ENCODE measurements at places on chromosomes 7 and 10.

- DNase-seq: no peak
Measured at GRCh38 chr10:71368176-71368575, 28.5 kb upstream of the CDH23 start.

- DNase-seq: no peak
Measured at GRCh38 chr7:116546916-116547315, 22.1 kb downstream of the CAV1 start.

DNA sequence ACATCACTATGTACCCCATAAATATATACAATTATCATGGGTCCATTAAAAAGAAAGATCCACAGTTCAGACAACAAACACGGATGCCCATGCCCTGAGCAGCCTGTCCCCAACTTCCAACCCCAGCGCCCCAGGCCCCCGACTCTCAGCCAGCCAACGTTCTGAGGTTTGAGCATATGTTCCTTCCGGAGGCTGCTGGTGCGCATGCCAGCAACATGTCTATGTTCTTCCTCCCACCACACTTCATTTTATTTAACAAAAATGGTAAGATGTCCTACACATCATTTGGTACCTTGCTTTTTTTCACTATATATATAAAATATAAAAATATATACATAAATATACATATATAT, 250.9 kb downstream of the MAD1L1 start:
- DNase-seq: no peak

GRCh38 chr7:73621168-73622063, 2.9 kb downstream of the MLXIPL start:
- DNase-seq: no peak

DNA sequence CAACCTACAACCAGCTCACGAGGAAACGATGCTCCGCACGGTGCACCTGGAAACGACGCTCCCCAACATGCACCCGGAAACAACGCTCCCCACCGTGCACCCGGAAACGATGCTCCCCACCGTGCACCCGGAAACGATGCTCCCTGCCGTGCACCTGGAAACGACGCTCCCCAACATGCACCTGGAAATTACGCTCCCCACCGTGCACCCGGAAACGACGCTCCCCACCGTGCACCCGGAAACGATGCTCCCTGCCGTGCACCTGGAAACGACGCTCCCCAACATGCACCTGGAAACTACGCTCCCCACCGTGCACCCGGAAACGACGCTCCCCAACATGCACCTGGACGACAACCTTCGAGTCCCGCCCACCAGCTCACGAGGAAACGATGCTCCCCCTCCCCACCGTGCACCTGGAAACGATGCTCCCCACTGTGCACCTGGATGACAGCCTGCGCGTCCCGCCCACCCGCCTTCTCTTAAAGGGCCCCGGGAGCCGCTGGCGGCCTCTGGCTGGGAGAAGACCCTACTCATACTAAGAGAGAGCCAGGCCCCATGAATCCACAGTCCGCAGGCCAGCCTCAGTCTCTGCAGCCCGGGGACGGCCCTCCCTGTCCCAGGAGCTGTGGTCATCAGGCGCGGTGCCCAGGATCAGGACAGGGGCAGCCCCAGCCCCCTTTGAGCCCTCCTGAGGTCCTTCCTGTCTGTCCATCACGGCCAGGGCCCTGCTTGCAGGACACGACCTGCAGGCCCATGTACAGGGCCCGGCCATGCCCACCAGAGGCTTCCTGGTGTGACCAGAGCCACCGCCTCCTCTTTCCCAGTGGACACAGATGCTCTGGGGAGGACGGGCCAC, 98.3 kb downstream of the PDGFA start:
- DNase-seq: no peak

GRCh38 chr10:31584876-31585275, 265.9 kb downstream of the ZEB1 start:
- DNase-seq: no peak

- no peak for DNase-seq
Measured at GRCh38 chr7:69365651-69366192, 232.6 kb upstream of the AUTS2 start.

GRCh38 chr7:128791121-128791971, at the start of gene CCDC136:
Gene CCDC136 (plus strand): TSS chr7:128791968. CDS start chr7:128792412, 444 bp downstream.
- peak; percentile 74 for DNase-seq

DNA sequence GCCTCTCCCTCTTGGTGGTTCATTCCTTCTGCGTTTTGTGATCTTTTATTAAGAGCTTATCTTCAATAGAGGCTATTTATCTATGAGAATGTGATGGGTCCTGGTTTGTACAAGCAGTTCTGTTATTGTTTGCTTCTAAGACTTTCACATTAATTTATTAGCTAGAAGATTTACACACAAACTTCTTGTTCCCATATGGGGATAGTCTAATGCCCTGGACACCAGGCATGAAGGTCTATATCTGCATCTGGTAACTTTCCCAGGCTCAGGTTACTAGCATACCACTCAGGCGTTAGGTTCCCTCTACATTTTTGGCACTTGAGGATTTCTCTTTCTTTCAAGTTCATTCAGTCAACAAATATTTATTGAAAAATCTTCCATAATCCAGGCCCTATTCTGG, 7.7 kb downstream of the XPNPEP1 start:
- DNase-seq: no peak

DNA sequence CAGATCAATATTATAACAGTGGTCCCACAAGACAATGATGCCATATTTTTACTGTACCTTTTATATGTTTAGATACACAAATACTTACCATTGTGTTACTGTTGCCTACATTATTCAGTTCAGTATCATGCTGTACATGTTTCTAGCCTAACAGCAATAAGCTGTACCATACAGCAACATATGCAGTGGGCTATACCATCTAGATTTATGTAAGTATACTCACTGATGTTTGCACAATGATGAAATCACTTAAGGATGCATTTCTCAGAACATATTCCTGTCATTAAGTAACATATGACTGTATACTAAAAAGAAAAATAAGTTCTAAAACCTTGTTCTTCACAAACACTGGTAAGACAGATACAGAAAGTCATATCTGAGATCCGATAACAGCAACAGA, 468.6 kb upstream of the SEMA3A start:
- DNase-seq: no peak

DNA sequence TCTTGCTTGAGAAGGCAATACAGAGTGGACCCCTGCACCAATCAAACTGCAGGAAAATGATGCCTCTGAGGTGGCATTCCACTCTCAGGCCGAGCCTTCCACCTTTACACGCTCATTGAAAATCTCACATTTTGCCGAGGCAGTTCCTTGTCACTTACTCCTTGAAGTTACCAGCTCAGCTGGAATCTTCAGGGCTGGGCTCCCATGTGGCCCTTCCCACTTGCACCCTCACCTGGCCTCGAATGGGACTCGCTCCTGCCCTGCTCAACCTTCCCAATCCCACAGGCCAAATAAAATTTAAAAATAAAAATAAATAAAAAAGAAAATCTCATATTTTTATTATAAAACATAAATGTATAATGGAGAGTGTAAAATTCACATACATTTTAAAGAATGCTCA, 790.7 kb upstream of the COBL start:
- DNase-seq: no peak

DNA sequence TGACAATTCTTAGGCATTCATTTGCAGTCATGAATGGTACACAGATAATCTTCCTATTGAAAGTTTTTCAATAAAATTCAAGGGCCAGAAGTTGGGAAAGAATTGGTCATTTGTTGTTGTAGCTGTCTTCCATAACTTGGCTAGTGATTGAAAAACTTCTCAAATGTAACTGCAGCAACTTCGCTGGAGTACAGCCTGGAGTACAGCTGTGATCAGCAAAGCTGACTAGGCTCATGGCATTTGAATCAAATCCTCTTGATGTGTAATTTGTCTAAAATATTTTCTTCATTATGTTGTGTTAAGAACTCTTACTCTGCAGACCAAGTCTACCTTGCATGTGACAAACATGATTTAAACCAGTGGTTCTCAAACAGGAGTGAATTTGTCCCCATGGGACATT, 226.5 kb upstream of the STEAP1 start:
- no peak for DNase-seq

GRCh38 chr7:148944935-148945934, 61.1 kb upstream of the EZH2 start:
- DNase-seq: no peak

- DNase-seq: no peak
Measured at GRCh38 chr7:158050978-158051651, 536.5 kb downstream of the PTPRN2 start.

DNA sequence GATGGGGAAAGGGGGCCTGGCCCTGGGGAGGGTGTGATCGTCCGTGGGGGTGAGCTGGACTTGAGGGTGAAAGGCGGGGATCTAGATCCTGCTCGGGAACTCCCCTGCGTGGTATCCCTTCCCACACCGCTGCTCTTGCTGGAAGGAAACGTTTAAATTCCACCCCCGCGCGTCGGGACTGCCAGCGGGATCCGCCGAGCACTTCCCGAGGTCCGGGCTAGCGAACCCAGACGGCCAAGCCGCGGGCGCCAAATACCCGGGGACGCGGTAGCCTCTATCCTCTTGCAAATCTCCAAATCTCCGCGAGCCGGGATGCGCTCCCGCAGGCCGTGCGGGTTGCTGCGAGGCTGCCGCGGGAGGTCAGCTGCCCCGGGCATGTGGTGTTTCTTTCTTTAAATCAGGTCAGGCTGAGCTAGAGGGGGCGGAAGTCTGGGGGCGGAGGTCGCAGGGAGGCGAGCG, 904 bp downstream of the NPTX2 start:
- DNase-seq: no peak

All from stimulated activated naive CD4-positive, alpha-beta T cell treated with Interleukin-2 at 50 U/mL for 16 hours (primary cell).